ENCODE measurements at places on chromosomes 12 and 14.

DNA sequence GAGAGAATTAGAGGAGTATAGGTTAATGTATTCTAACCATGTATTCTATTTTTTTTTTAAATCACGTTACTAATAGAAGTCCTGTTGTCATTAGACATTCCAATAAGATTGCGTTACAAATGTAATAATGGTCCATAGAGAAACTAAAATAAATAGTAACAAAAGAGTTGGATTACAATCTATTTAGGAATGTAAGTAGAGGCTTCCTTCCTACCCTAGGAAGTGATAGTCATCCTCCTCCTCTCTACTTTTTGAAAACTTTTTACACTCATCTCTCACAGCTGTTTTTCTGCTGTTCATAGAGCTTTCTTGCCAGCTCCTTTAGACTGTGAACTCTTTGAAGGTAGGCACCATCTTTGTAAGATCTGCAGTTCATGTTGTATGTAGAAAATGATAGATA lies 23.6 kb downstream of the TRHDE start:
- no peak for DNase-seq

GRCh38 chr12:115870510-115870909 lies 407.0 kb downstream of the MED13L start:
- no peak for DNase-seq

GRCh38 chr12:84218406-84218805 lies 694.2 kb downstream of the SLC6A15 start:
- DNase-seq = no peak

- DNase-seq = no peak
Observed at GRCh38 chr12:9606736-9607372, 862 bp downstream of the KLRB1 start.

DNA sequence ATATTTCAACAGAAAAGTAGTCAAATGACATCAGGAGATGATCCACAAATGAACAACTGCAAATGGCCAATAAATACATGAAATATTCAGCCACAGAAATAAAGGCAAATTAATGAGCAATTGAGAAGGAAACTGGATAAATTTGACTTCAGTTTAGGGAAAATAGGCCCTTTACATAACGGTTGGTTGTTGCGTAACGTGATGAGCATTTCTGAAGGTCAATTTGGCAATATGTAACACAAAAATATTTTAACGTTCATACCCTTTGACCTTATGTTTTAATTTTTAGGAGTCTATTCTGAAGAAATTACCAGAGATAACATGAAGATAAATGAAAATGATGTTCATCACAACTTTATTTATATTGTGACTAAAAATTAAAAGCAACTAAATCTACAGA lies 14.7 kb upstream of the MSRB3 start:
- DNase-seq = no peak

DNA sequence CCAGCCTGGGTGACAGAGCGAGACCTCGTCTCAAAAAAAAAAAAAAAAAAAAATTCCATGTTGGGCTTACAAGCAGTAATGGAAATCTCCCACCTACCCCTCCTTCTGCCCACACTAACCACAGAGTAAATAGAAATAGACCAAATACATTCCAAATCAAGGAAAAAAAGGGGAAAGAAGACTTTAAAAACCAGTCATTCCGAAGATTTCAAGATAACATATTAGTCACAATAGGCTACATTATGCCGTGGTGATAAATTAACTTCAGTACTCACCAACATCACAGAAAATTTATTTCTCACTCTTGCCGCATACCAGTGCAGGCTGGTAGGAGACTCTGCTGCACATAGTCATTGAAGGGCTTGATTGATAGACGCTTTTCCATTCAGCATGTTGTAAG lies 15.5 kb upstream of the ETV6 start:
- no peak for DNase-seq

- no peak for DNase-seq
Observed at GRCh38 chr12:127899971-127900370, 367.0 kb upstream of the TMEM132C start.

GRCh38 chr14:30982533-30982932 lies 42.9 kb upstream of the AP4S1 start:
- DNase-seq = no peak

GRCh38 chr12:45131506-45131905 lies 80.6 kb upstream of the DBX2 start:
- no peak for DNase-seq

DNA sequence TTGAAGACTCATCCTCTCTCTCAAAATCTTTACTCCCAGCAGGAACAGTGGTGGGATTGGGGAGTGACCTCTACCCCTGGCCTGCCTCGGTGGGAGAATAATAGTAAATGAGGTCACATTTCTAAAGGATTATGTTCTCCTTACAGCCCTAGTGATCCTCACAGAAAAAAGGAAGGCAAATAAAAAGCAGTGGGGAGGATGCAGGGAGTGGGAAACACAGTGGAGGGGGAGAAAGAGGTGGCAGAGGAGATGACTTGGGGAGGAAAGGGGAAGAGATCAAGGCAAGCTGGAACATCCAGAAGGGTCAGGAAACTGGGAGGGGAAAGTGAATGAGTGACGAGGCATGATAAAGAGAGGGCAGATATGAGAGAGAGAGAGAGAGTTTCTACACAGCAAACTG lies 8.3 kb upstream of the SYNDIG1L start:
- DNase-seq = no peak

DNA sequence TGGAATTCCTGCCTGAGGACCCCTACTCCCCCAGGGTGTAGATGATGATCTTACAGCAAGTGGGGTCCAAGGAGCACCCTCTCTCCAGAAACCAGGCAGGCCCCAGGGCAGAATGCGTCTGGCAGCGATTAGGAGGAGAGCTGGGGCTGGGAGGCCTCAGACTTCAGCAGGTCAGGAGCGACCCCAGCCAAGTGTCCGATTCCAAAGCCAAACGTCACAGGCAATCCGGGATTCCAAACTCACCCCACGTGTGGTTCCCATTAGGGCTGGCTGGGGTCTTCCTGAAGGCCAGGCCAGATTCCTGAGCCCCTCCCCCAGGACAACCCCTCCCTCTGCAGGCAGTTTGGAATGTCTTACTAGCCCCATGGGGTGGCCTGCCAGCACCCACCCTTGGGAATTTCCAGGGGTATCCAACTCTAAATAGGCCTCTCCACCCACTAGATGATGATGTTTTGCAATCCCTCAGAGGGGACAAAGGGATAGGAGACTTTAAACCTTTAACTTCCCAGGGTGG lies 17.3 kb upstream of the FIGNL2 start:
- no peak for DNase-seq

DNA sequence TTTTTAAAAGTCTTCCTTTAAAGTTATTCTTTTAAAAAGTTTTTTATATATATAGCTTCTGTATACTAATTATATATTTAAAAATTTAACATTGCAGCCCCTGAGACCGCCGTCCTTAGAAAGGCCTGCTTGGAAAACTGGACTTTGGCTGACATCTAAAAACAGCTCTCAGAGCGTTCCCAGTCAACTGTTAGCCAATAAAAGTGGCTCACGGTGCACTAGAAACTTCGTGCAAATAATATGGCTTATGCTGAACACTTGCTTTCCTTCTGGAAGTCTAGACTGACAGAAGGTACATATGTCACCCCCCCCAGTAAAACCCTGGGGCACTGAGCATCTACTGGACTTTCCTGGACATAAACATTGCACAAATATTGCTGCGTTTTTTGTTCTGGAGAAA lies 115.0 kb downstream of the KIF21A start:
- DNase-seq = no peak

- no peak for DNase-seq
Observed at GRCh38 chr12:49937639-49938300, 12.8 kb upstream of the AQP2 start.

DNA sequence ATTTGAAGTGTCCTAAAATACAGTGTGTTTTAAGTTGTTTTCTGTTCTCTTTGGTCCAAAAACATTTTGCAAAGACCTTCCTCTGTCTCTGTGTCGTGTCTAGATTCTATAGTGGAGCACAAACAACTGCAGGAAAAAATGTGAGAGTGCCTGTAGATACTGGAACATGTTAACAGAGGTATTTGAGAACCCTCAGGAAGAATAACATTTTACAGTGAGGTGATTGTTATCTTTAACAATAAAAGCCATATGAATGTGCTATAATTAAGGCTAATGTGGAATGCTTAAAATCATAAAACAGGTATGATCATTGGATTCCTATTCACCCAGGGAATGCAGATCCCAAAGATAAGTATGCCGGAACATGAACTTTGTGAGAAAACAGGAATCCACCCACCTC lies 98.0 kb downstream of the SAMD4A start:
- no peak for DNase-seq

DNA sequence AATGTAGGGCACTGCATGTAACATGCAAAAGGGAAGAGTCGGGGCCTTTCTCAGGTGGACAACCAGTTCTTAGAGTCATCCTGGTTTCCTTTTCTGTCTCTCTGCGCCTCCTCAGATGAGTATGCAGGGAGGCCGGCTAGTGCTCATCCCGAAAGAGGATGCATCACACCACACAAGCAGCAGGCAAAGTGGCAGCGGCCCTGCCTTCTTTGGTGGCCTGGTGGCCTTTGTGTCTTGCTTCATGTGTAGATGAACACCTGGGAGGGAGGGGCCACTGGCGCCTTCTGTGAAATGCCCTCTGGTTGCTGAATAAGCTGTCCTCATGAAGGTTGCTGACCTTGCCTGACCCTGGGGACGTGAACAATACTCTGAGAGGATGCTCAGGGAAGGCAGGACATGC lies 18.0 kb downstream of the SLC24A4 start:
- DNase-seq = peak; percentile 45

DNA sequence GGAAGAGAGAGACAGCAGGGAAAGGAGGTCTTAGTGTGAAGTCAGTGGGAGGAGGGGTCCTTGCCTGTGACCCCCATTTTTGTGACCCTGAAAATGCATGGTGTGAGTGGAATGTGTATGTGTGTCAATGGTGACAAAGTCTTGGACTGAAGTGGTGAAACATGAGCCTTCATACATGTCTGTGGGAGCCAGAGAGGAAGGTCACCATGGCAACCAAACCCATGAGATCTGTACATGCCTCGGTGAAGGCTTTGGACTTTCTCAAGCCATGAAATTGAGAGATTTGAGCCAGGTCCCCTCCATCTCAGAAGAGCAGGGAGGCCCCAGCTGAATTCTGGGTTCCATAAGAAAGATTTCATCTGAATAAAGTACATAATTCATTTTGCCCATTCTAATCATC lies 108.7 kb downstream of the TTC8 start:
- DNase-seq = no peak

GRCh38 chr14:72946491-72946890 lies 20.2 kb downstream of the DCAF4 start:
- DNase-seq = no peak

DNA sequence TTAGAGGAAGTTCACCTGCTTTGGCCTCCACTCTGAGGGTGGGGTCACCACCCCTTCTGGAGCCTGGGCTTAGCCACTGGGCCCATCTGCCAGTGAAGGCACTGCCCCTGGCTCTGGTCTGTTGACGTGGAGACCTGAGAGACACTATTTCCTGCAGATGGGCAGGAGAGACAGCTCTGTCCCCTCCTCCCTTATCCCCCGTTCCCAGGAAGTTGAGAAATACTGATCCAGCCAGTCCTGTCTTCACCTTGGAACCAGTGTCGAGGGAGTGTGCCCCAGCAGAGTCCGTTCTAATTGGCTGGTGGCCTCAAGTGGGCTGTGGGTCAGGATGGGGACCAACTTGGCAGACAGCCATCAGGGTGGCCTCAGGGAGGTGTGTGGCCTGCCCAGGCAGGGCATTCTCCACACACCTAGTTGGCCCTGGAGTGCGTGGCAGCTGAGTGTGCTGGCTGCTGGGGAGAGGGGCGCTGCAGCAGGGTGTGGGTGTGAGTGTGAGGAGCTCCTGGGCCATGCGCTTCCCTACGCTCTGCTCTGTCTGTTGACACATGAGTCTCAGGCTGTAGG lies 25.4 kb downstream of the CLSTN3 start:
- no peak for DNase-seq

- DNase-seq = no peak
Observed at GRCh38 chr12:112168561-112168971, 43.2 kb downstream of the TRAFD1 start.

- no peak for DNase-seq
Observed at GRCh38 chr12:32084017-32084688, 22.5 kb upstream of the BICD1 start.

- peak; percentile 7 for DNase-seq
Observed at GRCh38 chr12:117580718-117581062, 219.3 kb upstream of the NOS1 start.

GRCh38 chr14:103529383-103530365 lies 678 bp downstream of the TRMT61A start:
- DNase-seq = no peak

DNA sequence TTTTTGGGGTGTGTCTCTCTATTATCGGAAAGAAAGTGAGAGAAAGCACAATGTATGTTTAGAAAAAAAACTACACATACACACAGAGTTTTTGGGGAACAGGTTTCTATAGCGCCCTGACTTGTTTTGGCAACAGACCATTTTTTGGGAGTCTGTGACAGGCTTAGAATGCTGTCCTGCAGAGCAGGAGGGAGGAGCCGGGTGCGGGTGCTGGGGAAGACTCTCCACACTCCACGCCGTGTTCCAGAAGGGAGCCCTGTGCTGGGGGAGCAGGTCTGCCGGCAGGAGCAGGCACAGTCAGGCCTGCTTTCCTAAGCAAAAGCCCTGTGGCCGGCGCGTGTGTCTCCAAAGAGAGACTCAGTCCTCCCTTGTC lies 26.5 kb downstream of the CD9 start:
- DNase-seq = no peak

- no peak for DNase-seq
Observed at GRCh38 chr12:70497508-70497907, 131.4 kb downstream of the KCNMB4 start.

- no peak for DNase-seq
Observed at GRCh38 chr12:43347026-43347425, 205.0 kb downstream of the ADAMTS20 start.

- no peak for DNase-seq
Observed at GRCh38 chr14:65160091-65160490, 57.8 kb upstream of the MAX start.

- DNase-seq = no peak
Observed at GRCh38 chr14:94405486-94405885, 17.1 kb upstream of the SERPINA1 start.

GRCh38 chr12:27530157-27530922 lies 6.3 kb downstream of the PPFIBP1 start:
- no peak for DNase-seq

Measured in activated CD4-positive, alpha-beta T cell treated with anti-CD3 and anti-CD28 coated beads for 48 hours (primary cell).